ENCODE measurements at places on chromosomes 4 and X. TPM values are rescaled to one million over a fixed set of nuclear protein-coding genes. Genes with fewer than 3 reads are reported as not detected.

Gene GAGE10
- not detected for total RNA-seq

Gene TLR8
- total RNA-seq = not detected

Gene CCNB3
- total RNA-seq = 0.66 TPM

Gene SPANXB1
- not detected for total RNA-seq

Gene CRMP1
- 947 TPM for total RNA-seq

Gene GUCY1A1
- not detected for total RNA-seq

Gene PDZD4
- total RNA-seq = 41.8 TPM

Gene RAB9B
- total RNA-seq = 4.5 TPM

Gene SYNPO2
- 2.9 TPM for total RNA-seq

Gene CABS1
- total RNA-seq = not detected

Gene AR
- 0.56 TPM for total RNA-seq

Gene FAT1
- total RNA-seq = 34.3 TPM

Gene CCNG2
- 115 TPM for total RNA-seq

Gene PYURF
- total RNA-seq = 22.7 TPM

Gene FAM236C
- total RNA-seq = not detected

Gene CDKL5
- total RNA-seq = 53.5 TPM

Gene SH3D19
- total RNA-seq = 4.9 TPM

Gene ANK2
- total RNA-seq = 1,513 TPM

Gene NUP62CL
- total RNA-seq = 1.6 TPM

Gene GABRB1
- total RNA-seq = 4.9 TPM

Gene PF4V1
- total RNA-seq = not detected

Gene ASB5
- total RNA-seq = not detected

Gene OTC
- not detected for total RNA-seq

Gene SGCB
- total RNA-seq = 169 TPM

Gene NALF2
- 9.8 TPM for total RNA-seq

Gene TKTL1
- total RNA-seq = not detected

Gene ARHGAP6
- 3.6 TPM for total RNA-seq

Gene COL4A5
- total RNA-seq = 3.2 TPM

Gene SULT1B1
- 0.10 TPM for total RNA-seq

Gene MSANTD1
- total RNA-seq = 2.6 TPM

Gene GPRASP1
- total RNA-seq = 9.8 TPM
